ENCODE measurements at places on chromosomes 5 and 9.

- no peak for DNase-seq
These were observed 1471.8 kb upstream of the NUDT12 start for GRCh38 chr5:105034401-105034763.

- DNase-seq, result no peak
These were observed 93.0 kb upstream of the DAB2 start for GRCh38 chr5:39517800-39518199.

- DNase-seq, result no peak
These were observed 789 bp downstream of the COL27A1 start for GRCh38 chr9:114155995-114156656.

- DNase-seq, result no peak
These were observed 77.4 kb downstream of the NREP start for GRCh38 chr5:111679611-111680010.

GRCh38 chr9:90458485-90458884 lies 184.1 kb downstream of the DIRAS2 start:
- DNase-seq, result no peak

GRCh38 chr9:96168882-96169281 lies 133.1 kb downstream of the HSD17B3 start:
- DNase-seq, result no peak

DNA sequence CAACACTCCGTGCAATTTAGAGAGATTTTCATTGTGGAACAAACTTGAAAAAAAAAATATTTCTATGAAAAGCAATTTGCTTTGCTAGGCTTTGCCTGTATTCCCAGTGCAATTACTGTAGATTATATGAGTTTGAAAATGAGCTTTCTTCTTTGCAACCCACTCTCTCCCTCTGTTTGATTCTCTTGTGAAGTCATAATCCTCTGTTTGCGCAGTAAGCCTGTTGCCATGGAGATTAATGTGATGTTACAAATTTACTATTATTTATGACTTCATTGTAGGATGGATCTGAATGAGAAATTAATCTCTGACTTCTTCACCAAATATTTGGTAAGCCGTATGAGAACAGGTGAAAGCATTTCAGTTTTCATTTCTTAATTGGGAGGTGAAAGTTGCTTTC lies 320.3 kb downstream of the SPATA31D1 start:
- DNase-seq, result no peak

DNA sequence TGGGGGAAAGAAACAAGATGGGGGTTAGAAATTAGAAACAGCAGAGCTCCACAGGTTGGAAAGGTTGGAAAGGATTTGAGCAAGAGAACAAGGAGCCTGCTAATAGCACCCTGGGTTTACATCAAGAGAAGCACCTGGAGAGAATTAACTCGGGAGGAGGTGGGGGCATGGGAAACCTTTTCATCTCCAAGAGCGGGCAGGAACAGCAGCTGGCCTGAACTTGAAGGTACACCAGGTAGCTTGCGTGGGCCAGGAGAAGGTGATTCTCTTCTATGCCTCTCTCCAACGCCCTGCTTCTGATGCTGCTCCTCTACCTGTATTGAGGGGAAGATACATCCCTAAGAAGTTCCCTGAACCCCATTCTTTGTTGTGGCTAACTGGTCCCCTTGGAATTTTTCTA lies 37.1 kb upstream of the GLRX start:
- DNase-seq, result no peak

DNA sequence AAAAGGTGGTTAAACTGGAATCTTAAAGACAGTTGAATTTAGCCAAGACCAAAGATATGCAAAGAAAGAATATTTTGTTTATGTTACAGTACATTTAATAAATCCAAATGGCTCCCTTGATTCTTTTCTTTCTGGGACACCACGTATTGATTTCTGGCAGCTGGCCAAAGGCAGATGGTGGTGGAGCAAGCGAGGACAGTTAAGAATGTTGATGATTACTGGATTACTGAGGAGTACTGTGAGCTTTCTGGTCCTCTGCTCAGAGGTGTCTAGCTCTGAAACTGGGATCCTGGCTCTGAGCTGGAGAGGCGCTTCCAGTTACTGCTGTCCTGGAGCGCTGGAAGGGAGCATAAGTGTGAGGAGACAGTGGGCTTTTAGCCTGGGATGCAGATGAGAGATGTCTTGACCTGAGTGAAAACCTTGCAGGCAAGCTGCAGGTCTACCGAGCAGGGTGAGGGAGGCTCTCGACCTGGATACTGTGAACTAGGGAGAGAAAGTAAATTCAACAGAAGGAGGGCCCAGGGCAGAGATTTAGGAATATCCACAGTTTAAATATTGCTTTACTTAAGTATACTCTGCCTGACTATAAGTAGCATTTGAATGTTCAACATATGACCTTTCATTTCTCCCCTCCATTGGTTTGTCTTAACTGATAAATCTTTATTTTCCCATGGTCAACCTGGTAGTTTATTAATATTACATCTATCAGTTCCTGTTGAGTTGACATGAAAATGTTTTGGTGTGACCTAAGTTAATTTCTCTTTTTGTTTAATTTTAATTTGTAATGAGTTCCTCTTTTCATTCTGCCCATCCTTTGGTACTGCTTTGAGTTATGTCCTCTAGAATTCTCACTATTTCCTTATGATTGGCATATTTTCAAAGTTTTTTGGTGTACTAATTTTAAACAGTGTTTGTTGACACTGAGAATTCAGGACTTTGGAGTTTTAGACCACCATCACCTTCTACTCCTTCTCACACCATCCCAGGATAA lies 3.7 kb downstream of the SYK start:
- DNase-seq, result no peak
